Neuronal stem cell (in vitro differentiated cells): ENCODE measurements at places on chromosomes 7 and 10.

DNA sequence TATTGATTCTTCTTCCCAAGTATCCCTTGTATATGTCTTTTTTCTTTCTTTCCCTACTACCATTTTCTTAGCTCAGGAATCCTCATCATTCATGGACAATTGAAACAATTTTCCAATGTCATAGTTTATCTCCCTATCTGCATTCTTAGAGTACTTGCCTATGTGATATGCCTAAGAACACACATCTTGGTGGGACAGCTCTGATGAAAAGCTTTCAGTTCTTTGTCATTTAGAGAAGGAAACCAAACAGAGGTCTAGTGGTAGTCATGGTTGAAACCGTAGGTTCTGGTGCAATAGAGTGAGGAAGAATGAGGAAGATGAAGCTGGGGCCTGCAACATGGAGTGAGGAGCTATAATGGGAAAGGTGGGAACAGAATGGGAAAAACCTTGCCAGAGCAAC, 28.2 kb downstream of the TDRD1 start:
- DNase-seq: no peak

- no peak for DNase-seq
Measured at GRCh38 chr7:50537417-50537816, 27.8 kb downstream of the DDC start.

GRCh38 chr10:20672741-20673140, 224.4 kb downstream of the NEBL start:
- DNase-seq: no peak

GRCh38 chr10:842795-843194, 88.7 kb downstream of the LARP4B start:
- DNase-seq: no peak

GRCh38 chr10:114491419-114491818, 87.1 kb upstream of the AFAP1L2 start:
- DNase-seq: no peak

DNA sequence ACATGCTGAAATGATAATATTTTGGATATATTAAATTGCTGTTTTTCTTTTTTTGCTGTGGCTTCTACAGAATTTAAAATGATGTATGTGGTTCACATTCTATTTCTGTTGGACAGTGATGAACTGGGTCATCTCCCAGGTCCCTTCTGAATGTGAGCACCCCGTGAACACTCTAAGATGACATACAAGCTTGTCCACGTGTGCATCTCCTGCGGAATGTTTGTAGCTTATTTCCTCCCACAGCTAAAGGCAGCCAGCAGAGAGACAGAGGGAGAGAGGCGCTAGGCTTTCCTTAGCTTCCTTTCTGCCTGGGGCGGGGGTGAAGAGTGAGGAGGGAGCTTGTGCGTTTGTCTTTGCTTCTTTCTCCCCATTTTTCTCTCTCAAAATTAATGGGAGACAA, 219.1 kb downstream of the EMX2 start:
- no peak for DNase-seq

DNA sequence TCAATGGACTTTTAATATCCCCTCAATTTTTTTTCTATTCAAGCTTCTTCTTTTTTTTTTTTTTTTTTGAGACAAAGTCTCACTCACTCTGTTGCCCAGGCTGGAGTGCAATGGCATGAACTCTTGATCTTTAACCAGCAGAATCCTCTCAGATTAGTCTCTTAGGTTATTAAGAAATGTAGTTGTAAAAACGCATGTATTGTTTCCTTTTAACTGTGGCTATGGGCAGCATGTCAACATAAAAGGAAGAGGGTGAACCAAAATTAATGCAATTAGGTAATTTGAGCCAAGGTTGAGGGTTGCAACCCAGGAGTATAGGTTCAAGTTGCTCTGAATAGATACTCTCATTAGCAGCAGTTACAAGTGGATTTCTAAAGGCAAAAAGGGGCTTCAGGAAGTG, 4.3 kb upstream of the GSTO1 start:
- DNase-seq: no peak

GRCh38 chr10:13978533-13979115, 352.1 kb downstream of the FRMD4A start:
- no peak for DNase-seq

GRCh38 chr10:70551971-70552422, 50.5 kb downstream of the PRF1 start:
- no peak for DNase-seq

DNA sequence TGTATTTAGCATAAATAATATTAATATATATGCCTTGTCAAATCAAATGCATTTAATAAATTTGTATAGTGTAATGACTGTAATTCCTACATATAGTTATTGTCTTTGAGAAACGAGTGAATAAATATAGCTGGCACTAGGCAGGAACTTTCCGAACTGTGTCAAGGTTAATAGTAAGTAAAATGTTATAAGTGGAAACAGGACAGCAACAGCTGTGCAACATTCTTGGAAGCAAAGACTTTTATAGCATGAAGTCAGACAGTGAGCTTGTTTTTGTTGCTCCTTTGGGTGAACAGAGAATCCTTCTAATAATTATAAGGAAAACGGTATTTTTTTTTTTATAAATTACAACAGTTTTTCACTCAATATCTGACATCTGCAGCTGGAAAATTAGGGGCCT, 14.0 kb upstream of the EXOC6 start:
- no peak for DNase-seq

DNA sequence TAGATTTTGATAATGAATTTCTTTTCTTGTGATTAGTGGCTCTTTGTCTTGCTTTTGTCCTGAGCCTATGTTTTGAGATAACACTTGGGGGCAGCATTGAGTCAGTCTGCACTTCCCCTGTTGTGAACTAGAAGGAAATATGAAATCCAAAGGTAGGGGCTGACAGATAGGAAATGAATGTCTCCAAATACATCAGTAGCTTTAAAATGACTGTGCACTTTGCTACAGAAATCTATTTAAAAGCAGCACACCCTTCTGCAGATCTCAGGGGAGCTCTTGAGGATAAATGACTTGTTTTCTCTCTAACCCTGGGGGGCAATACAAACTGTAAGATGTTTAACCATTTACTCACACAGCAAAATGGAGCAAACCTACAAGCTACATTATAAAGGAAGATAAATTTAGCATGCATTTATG, 176.0 kb upstream of the MYO3A start:
- peak; percentile 48 for DNase-seq

DNA sequence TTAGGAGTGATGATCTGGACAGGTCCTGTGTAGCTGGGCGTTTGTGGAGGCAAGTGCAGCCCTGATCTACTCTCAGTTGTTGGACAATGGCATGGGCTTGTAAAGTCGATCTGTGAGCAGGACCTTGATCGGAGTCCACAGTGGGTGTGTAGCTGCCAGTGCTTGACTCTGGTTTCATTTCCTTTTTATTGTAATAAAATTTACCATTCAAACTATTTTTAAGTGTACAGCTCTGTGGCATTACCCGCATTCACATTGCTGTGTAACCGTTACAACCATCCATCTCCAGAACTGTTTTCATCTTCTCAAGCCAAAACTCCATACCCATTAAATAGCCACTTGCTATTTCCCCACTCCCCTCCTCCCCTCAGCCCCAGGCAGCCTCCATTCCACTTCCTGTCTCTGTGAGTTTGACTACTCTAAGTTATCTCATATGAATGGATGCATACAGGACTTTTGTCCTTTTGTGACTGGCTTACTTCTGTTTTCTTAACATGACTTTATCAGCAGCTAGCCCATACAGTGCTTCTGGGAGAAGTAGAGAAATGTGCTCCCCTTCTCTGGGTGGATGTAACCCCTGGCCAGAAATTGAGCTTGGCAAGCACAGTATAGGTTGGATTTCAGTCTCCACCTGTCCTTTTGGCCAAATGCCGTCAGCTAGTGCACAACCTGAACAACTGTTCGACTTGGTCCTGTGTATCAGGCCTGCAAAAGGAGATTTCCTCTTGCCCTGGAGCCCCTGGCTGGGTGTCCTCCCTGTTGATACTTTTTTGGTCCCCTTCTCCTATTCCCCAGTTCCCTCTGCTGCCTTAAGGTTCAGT, 180.0 kb downstream of the LRMDA start:
- no peak for DNase-seq

GRCh38 chr7:30113144-30113543, 21.6 kb upstream of the MTURN start:
- no peak for DNase-seq

GRCh38 chr10:94608559-94608958, 63.0 kb downstream of the HELLS start:
- no peak for DNase-seq

DNA sequence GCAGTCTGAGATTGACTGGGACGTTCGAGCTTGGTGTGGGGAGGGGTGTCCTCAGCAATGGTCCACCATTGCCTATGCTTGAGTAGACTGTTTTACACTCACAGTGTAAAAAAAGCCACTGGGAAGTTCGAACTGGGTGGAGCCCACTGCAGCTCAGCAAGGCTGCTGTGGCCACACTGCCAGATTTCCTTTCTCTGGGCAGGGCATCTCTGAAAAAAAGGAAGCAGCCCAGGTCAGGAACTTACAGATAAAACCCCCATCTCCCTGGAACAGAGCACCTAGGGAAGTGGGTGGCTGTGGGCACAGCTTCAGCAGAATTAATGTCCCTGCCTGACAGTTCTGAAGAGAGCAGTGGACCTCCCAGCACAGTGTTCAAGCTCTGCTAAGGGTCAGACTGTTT, 80.3 kb downstream of the BICC1 start:
- DNase-seq: no peak

DNA sequence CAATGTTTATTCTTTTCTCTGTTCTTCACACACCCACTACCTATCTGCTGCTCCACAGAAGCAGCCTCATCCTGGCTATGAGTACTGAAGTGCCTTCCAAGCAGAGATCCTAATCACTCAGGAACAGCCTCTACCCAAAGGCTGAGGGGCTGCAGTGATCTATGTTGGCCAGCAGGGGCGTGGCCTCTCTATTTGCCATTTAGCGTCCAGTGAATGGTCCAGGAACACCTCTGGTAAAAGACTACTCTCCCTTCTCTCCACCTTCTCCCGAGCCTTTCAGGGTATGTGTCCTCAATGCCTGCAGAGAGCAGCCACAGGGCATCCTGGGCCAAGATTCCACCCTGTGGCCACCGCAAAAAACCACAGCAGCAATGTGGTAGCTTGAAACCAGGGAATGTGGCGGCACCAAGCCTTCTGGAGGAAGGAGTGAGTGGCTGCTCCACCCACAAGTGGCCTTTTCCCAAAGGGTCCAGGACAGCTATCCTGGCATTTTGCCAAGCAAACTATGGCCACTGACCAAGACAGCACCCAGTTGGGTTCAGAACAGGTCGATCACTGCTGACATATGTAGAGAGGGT, 70.9 kb downstream of the SYPL1 start:
- DNase-seq: peak; percentile 59

GRCh38 chr10:43354330-43354635, 17.2 kb upstream of the FXYD4 start:
- no peak for DNase-seq

DNA sequence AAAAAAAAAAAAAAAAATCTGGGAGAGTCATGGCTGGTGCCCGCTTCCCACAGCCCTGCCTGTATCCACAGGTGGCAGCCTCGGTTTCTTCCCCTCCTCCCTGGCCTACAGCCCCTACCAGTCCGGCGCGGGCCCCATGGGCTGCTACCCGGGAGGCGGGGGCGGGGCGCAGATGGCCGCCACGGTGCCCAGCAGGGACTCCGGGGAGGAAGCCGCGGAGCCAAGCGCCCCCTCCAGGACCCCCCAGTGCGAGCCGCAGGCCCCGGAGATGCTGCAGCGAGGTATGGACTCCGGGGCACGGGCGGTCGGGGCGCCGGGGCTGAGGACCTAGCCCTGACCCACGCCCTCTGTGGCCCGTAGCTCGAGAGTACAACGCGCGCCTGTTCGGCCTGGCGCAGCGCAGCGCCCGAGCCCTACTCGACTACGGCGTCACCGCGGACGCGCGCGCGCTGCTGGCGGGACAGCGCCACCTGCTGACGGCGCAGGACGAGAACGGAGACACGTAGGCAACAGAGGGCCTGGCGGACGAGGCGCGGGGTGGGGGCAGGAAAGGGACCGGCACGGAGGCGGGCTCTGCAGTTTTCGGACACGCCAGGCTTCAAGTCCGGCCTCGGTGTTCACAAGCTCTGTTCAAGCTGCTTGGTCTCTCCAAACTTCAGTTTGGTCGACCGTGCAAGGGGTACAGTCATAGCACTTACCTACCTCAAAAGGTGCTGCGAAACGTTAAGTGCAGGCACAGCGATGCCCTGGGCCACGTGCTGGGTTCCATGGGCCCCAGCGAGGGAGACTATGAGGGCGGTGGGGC, 3.9 kb downstream of the NFKB2 start:
- peak; percentile 86 for DNase-seq

DNA sequence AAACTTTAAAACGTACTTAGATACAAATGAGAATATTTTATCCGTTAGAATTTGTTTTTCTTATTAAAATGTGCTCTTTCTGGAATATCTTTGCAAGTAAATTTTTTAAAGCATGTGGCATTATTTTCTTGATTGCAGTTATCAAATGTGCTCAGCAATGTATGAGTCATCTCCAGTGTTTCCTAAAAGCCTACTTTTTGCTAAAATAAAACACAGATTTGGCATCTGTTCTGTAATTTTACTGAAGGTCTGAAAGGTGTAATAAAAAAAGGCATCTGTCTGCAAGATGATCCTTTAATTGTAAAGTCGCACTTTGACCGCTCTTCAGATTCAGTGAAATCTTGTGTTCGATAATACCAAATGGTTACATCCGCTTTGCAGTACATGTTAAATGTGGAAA, 3.4 kb downstream of the GNAT3 start:
- DNase-seq: no peak

DNA sequence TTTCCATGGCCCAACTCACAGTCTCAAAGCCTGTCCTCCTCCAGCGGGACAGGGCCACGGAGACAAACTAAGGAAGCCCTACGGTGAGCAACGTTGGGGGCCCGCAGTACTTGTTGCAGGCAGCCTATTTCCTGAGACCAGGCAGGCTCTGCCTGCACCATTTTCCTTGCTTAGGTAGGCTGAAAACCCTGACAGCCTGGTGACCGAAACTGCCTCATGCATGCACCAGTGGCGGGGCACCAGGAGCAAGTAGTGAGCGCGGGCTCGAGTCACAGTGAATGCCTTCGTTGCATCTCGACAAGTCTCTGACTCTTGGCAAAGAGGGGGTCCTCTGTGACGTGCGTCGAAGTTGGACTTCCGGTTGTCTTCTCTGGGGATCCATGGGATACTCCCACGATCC, 23.3 kb upstream of the ZNF273 start:
- no peak for DNase-seq

- DNase-seq: no peak
Measured at GRCh38 chr7:19381321-19381720, 236.1 kb upstream of the FERD3L start.

DNA sequence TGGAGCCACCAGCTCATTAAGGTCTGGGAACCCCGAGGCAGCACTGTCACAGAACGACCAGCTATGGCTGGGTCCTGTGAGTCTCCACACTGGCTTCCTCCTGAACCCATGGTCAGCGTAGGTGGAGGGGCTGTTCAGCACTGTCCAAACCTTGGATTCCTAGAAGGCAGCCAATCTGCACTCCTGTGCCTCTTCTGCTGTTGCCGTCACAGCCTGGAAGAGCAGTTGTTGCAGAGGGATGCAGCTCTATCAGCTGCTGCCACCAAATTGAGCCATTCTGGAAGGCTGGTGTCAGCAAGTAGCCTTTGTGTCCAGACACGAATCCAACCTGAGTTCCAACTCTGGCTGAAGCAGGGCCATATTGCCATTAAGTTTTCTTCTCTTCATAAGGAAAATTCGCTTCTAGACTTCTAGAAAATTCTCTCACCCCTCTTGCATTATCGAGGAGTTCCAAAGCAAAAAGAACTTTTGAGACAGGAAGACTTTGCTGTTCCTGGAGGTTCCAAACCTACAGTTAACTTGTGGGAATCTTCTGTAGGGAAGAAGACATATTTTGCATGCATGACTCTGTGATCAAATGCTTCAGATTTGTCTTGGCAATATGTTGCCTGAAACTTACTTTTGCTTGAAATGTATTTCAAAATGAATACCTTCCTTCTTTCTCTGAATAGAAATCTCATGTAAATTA, 84.0 kb downstream of the LRGUK start:
- DNase-seq: no peak

GRCh38 chr7:139095194-139095659, 14.3 kb downstream of the ZC3HAV1 start:
- no peak for DNase-seq
